GM23338 (cell line): ENCODE measurements at places on chromosomes 16 and 17. TPM values are rescaled to one million over a fixed set of nuclear protein-coding genes. Genes with fewer than 3 reads are reported as not detected.
A peak's percentile ranks its signal among the peaks of the same experiment; 100 is the strongest.

DNA sequence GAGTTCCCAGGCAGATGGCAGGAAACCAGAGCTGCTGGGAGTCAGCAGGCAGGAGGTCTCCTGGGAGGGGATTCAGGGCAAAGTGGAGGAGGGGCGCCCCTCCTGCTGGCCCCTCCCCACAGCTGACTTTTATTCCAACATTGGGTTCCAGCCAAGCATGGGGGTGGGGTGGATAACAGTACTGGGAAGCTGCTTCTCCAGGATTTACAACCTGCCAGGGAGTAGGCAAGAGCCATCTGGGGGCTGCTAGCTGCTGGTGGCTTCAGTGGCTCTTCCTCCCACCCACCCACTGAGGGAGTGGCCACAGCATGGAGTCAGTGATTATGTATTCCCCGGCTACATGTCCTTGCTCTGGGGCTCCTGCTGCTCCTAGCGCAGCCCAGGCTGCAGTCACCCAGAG lies 36.8 kb downstream of the TMEM132E start:
- DNase-seq, result peak; percentile 64

GRCh38 chr17:43334738-43335402 lies 63.9 kb upstream of the ARL4D start:
- DNase-seq, result no peak

DNA sequence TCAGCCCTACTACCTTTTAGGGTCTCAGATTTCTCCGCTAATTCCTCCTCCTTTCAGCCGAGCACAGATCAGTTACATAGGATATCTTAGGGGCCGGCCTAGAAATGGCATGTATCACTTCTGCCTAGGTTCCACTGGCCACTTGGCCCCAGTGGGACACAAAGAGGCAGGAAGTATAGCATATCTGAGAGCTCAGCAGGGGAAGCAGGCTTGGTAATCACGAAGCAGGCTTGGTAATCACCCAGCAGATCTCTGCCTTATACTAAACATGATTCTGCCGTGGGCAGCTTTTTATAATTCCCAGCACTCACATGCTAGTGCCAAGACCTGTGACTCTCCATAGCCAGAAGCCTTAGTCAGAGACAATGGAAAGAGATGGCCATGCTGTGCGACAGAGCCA lies 59.6 kb upstream of the CACNG5 start:
- DNase-seq, result no peak

GRCh38 chr16:561413-561794 lies 1.2 kb downstream of the PRR35 start:
- no peak for DNase-seq

- DNase-seq, result peak; percentile 94
These were observed 2.1 kb downstream of the ACE start for GRCh38 chr17:63478814-63479494.

- peak; percentile 95 for DNase-seq
These were observed 1.6 kb downstream of the IFT140 start for GRCh38 chr16:1610071-1610898.

GRCh38 chr16:5442054-5442453 lies 344.5 kb upstream of the EEF2KMT start:
- no peak for DNase-seq

DNA sequence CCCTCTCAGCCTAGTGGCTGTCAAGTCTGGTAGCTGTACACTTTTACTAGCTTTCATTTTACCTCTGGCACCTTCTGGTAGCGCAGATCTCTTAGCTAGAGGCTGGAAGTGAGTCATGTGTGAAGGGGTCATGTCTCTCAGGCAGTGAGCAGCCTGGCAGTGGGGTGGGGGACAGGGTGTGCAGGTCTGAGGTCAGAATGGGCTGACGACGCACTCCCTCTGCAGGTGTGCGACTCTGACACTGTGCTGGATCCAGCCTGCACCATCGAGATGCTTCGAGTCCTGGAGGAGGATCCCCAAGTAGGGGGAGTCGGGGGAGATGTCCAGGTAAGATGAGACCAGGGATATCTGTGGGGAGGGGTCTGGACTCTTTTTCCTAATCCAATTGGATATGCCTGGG lies 7.8 kb downstream of the HAS3 start:
- DNase-seq, result no peak

GRCh38 chr16:50460538-50461399 lies 87.4 kb upstream of the NKD1 start:
- DNase-seq, result no peak

- no peak for DNase-seq
These were observed 330.0 kb upstream of the SOX9 start for GRCh38 chr17:71790791-71791190.

DNA sequence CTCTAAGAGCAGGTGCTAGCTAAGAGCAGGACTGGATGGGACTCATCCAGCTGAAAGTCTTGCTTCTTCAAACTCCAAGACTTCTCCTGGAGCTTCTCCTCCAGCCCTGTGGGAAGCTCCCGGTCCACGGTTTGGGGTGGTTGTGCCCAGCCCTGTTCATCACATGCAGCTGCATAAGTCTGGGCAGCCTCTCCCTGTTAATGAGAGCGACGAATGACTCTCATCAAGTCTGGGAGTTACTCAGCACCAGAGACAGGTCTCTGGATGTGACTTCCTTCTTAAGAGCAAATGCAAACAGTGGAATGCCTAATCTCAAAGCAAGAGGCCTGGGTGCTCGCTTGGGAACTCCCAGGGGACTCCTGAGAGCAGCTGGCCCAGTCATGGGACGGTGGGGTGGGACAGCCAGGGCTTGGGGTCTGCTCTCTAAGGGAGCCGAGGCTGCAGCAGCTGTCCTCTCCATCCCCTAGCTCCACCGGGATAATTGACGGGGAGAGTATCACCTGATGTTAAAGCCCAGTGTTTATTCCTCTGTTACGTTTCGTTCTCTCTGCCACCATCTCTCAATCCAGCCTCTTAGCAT lies 35.3 kb upstream of the CRHR1 start:
- DNase-seq, result no peak

- peak; percentile 68 for DNase-seq
These were observed 759.1 kb upstream of the RBFOX1 start for GRCh38 chr16:6573577-6573976.

- peak; percentile 83 for DNase-seq
These were observed 25.9 kb downstream of the BRIP1 start for GRCh38 chr17:61837175-61838051.

DNA sequence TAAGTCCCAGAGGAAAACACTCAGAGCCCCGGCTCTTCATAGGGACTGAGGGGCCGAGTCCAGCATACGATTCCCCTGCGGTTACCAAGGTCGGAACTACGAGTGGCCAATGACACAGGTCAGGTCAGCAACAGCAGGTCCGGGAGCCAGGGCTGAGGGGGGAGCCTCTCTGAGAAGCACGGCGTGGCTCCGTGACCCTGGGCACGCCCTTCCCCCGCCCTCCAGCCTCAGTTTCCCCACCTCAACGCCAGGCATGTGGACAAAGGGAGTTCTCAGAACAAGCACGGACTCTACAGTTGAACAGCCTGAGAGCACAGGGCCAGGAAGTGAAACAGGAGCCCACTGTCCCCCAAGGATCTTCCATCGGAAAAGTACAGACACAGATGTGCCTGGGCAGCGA lies 25.6 kb downstream of the TPSD1 start:
- DNase-seq, result no peak

DNA sequence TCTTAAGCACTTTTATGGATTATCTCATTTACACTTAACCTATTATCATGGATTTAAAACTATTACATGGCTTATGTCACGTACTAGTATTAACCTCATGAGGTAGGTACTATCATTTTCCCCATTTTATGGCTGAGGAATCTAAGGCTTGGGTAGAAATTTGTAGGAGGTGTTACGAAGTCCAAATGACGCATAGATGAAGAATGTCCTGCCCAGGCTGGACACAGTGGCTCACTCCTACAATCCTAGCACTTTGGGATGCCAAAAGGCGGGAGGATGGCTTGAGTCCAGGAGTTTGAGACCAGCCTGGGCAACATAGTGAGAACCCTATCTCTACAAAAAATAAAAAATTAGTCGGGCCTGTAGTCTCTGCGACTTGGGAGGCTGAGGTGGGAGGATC lies 4.8 kb upstream of the C1QL1 start:
- DNase-seq, result no peak

DNA sequence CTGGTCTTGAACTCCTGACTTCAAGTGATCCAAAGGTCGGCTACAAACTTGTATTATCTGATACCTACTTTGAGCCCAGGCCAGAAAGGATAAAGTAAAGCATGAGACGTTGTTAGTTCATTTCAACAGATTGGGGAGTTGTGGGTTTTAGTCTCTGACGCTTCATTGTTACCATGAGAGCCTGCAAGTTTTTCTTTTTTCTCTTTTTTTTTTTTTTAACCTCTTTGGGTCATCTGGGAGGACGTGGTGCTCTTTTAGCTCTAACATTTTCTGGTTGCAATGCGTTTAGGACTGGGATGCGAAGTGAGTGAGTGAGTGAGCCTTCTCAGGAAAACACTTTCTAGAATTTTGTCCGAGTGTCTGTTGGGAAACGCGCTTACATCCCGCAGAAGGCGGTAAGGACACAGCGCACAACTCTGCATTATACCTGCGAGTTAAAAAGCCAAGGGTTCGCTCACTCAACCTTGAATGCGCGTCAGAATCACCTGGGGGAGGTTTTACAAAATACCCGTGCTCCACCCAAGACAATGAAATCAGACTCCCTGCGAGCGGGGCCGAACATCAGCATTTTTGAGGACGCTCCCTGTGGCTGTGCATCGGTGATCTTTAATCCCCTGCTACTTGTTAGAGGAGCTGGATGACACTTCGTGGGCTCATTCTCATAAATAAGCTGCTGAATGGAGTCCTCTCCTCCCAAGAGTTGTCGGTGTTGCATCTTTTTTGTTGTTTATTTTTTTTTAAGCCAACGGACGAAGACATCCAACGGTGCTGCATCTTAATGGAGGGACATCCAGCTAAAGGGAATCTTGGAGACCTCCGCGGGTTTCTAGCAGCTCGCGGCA lies 629 bp upstream of the RNF135 start:
- DNase-seq, result peak; percentile 64

GRCh38 chr17:77548967-77549366 lies 408.2 kb downstream of the SEC14L1 start:
- DNase-seq, result no peak

DNA sequence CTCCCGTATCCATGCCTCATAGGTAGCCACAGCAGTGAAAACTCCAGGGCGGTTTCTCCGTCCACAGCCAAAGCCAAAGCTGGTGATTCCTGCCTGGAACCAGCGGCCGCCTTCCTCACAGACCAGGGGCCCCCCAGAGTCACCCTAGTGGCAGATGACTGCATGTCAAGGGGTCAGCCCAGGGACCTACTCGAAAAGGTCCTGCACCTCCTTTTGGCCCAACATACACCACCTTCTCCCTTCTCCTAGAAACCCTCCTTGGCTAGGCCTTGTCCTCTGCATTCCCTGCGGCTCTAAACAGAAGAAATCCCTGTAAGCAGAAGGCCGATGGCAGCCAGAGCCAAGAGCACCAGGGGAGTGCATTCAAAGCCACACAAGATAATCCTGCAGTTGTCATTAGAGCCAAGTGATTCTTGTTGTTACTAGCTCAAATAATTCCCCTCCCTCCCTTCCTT lies 6.1 kb downstream of the PRSS36 start:
- peak; percentile 56 for DNase-seq

GRCh38 chr16:74574146-74574545 lies 32.8 kb downstream of the GLG1 start:
- DNase-seq, result no peak

GRCh38 chr17:5662409-5663085 lies 78.2 kb upstream of the NLRP1 start:
- no peak for DNase-seq

Gene SNX20
- not detected in 2 replicates for total RNA-seq

Gene PRDM7
- not detected in 2 replicates for total RNA-seq

Gene PRR11
- total RNA-seq, result 40.0 and 42.7 TPM in 2 replicates

Gene COPZ2
- total RNA-seq, result not detected in 2 replicates

Gene EVPL
- total RNA-seq, result 0.62 and 1.3 TPM in 2 replicates

Gene CYGB
- 1.7 and 2.1 TPM in 2 replicates for total RNA-seq

Gene IL17C
- 2.7 and 5.1 TPM in 2 replicates for total RNA-seq

Gene CTF1
- total RNA-seq, result 0.52 and 0.54 TPM in 2 replicates

Gene KRT36
- not detected in 2 replicates for total RNA-seq
